Keratinocyte (primary cell): ENCODE measurements at places on chromosomes 16 and 17. TPM values are rescaled to one million over a fixed set of nuclear protein-coding genes. Genes with fewer than 3 reads are reported as not detected.

DNA sequence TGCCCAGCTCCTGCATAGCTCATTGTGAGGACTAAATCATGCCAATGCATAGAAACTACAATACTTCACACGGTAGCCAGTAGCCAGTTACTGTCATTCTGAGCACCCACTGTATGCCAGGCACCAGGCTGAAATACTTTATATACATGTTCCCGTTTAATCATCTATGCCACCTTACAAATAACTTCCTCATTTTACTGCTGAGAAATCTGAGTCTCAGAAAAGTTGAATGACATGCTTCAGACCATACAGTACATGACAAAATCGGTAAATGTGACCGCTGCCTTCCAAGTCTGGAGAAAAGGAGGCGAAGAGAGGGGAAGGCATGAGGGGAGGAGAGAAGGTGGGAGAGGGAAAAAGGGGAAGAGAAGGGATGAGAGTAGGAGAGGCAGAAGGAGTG is 9.2 kb upstream of the TLCD3B start:
- no peak for DNase-seq

GRCh38 chr17:60006160-60006559 is 41.6 kb upstream of the RNFT1 start:
- DNase-seq, result no peak

DNA sequence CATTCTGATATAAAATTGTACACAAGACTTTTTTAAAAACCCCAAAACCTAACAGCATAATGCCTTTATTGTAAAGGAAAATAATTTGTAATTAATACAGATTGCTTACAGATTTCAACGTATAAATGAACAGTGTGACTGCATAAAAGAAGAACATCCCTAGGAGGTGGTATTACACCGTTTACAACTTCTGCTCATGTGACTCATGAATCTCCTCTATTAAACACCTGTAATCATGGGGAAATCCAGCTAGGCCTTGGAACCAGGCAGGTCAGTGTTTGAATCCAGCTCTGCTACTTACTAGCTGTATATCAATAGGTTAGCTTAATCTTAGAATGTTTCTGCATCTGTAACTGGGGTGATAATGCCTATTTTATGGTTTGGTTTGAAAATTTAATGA is 15.2 kb downstream of the RABEP1 start:
- DNase-seq, result no peak

DNA sequence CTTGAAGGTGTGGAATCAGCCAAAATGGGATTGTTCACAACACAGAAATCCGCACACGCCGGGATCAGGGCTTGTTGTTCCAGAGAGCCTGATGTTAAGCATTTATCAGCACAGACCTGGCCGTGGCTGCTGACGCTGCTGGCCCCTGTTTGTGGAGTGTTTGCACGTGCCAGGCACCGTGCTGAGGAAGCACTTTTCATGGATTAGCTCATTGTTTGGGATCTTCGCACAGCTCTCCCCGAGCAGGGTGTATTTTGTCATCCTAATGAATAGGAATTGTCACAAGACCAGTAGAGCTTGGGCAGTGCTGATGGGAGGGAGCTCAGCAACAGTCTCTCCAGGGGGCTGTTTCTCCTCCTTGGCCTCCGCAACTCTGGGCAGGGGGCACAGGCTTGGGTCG is 160.4 kb upstream of the PLCG2 start:
- no peak for DNase-seq

- DNase-seq, result no peak
Observed at GRCh38 chr17:76892329-76892728, 24.1 kb downstream of the MGAT5B start.

GRCh38 chr17:47611372-47612350 is 38.1 kb upstream of the KPNB1 start:
- DNase-seq, result no peak

DNA sequence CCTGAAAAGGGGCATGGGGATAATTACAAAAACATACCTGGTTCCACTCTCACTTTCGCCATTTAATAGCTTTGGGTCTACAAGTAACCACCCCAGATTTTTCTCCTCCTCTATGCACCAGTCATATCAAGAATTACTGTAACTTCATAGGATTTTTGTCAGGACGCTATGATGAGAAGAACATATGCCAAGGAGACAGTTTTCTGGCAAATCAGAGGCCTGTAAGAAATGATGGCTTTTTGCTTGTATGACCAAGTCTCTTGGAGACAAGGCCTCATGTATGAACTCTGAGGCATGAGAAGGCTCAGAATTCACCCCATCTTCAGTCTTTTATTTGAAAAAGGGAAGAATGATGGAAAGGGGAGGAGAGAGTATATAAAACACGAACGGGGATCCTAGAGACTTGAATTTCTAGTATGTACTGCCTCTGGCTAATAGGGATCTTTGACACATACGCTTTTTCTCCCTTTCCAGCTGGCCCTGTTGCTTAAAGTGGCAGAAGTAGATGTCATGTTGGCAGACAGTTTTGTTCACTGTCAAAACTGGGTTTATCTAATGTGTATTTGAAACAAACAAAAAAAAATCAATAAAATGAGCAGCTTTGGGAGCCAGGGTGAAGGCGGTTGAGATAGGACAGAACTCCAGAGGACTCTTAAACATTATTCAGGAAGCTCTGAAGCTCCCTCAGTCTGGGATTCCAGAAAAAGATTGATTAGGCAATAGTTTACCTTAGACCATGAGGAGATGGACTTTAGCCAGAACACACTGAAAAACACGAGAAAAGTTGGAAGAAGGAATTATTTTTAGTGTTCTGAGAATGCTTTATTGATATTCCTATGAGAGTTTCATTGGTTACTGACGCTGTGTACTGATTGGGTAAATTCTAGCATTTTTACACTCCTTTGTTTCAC is 656.6 kb downstream of the WWOX start:
- no peak for DNase-seq

DNA sequence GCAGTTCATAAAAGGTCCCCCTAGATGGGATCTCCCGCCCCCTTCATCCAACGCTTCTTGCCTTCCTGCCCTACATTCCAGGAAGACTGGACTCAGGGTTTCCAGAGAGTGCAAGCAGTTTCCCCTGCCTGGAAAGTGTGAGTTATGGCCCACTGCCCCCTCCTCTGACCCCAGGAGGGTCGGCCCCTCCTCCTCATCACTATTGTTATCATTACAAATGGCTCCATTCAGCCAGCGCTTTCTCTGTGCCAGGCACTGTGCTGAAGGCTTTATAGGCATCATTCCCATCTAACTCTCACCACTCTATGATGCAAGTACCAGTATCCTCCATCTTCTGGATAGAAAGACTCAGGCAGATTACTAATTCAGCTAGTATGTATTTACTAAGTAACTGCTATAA is 90.7 kb downstream of the USP31 start:
- DNase-seq, result no peak

DNA sequence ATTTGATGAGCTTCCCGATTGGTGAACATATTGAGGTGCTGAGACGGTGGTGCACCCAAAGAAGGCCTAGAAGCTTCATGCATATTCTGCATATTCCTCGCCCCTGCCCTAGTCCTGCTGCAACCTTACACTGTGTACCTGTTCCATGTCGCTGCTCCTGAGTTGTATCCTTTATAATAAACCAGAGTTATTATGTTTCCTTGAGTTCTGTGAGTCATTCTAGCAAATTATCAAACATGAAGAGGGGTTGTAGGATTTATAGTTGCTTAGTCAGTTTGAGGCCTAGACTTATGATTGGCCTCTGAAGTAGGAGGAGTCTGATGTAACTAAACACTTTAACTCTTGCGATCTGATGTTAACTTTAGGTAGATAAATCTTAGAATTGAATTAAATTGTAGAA is 436.8 kb downstream of the CA10 start:
- no peak for DNase-seq

UMOD gene
- not detected in 3 replicates for polyA plus RNA-seq

KIF19 gene
- not detected in 3 replicates for polyA plus RNA-seq
